ENCODE measurements at places on chromosomes 6 and 20. TPM values are rescaled to one million over a fixed set of nuclear protein-coding genes. Genes with fewer than 3 reads are reported as not detected.

DNA sequence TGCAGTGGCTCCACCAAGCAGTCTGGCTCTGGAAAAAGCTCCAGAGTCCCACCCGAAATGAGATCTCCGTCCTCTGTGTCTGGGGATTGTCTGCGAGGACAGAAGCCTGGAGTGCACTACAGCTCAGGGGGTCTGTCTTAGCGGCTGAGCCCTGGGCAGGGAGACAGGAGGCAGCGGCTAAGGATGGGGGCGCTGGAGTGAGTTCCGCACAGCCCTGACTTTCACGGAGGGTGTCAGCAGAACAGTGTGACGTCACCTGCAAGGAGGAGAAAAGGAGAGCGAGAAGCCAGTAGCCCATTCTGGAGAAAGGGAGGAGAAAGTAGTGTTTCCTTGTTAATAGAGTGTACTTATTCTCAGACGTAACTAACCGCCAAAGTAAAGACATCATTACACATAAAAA lies 97.6 kb downstream of the FAM50B start:
- DNase-seq = no peak

DNA sequence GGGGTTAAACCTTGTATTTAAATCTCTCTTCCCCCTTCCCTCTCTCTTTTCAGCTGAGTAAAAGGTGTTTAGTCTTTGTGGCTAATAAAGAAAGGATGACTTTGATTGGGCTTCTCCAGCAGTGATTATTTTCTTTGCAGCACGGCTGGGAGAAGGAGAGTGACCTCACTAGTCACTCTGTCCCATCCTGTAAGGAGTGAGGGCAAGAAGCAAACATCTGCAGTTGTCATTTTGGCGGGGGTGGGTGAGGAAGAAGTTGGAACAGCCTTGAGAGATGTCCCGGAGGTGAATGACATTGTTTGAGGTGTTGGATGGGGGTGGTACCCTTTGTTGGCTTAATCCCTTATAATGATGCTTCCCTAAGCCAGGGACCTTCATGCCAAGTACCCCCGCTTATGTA lies 223.6 kb downstream of the EYA2 start:
- DNase-seq = no peak

GRCh38 chr20:54068495-54068894 lies 1.9 kb downstream of the BCAS1 start:
- no peak for DNase-seq

GRCh38 chr6:149190224-149190831 lies 127.2 kb upstream of the TAB2 start:
- DNase-seq = no peak

- DNase-seq = no peak
Measured at GRCh38 chr6:113168057-113168456, 689.1 kb upstream of the MARCKS start.

DNA sequence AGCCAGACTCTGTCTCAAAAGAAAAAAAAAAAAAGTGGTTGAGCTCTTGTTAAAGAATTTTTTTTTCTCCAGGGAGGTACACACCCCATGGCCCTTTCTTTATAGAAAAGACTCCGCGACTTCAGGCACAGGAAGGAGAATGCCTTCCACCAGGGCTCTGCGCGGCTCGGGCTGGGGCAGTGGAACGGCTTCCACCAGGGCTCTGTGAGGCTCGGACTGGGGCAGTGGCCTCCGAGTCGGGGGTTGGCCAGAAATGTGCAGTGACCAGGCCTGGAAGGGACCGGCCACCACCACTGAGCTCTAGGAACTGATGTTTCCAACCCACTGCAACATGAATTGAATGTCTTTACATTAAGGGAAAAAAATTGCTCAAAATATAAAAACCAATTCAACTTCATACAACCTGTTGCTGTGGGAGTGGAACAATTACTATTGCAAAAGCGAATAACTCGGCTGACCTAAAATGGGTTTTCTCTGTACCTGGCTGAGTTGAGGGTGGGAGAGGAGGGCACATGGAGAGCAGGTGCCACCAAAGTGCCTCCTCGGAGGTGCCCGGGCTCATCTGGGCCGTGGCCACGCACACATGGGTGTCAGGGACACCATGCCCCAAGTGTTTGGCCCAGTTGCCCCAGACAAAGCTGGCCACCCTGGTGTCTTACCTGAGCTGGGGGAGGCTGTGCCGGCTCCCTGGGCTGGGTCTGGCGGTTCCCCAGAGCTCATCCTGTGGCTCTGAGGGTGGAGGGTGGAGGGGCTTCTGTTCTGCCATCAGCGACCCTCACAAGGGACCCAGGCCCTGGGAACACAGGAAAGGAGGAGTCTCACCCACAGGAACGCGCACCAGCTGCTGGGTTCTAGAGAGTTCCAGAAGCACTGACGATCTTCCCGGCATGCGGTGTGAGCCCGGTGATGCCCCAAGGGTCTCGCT lies 29.3 kb downstream of the SLC2A4RG start:
- no peak for DNase-seq

- DNase-seq = no peak
Measured at GRCh38 chr6:37092923-37093727, 76.8 kb upstream of the PIM1 start.

The DEFB132 gene
- not detected for total RNA-seq

The GPSM3 gene
- total RNA-seq = 4.1 TPM

The CRISP2 gene
- total RNA-seq = not detected

The DACT2 gene
- 2.6 TPM for total RNA-seq

The CCN2 gene
- 83.1 TPM for total RNA-seq

Measured in skin of body (tissue), 3 donors.